ENCODE measurements at places on chromosomes 2 and 18. TPM values are rescaled to one million over a fixed set of nuclear protein-coding genes. Genes with fewer than 3 reads are reported as not detected.
A peak's percentile ranks its signal among the peaks of the same experiment; 100 is the strongest.

Gene TSPYL6
- total RNA-seq, result not detected

Gene COL3A1
- total RNA-seq, result 354 TPM

Gene CNTNAP5
- not detected for total RNA-seq

Gene VSNL1
- not detected for total RNA-seq

- DNase-seq, result no peak
These were observed 819 bp upstream of the SERPINE2 start for GRCh38 chr2:224039770-224040440.

DNA sequence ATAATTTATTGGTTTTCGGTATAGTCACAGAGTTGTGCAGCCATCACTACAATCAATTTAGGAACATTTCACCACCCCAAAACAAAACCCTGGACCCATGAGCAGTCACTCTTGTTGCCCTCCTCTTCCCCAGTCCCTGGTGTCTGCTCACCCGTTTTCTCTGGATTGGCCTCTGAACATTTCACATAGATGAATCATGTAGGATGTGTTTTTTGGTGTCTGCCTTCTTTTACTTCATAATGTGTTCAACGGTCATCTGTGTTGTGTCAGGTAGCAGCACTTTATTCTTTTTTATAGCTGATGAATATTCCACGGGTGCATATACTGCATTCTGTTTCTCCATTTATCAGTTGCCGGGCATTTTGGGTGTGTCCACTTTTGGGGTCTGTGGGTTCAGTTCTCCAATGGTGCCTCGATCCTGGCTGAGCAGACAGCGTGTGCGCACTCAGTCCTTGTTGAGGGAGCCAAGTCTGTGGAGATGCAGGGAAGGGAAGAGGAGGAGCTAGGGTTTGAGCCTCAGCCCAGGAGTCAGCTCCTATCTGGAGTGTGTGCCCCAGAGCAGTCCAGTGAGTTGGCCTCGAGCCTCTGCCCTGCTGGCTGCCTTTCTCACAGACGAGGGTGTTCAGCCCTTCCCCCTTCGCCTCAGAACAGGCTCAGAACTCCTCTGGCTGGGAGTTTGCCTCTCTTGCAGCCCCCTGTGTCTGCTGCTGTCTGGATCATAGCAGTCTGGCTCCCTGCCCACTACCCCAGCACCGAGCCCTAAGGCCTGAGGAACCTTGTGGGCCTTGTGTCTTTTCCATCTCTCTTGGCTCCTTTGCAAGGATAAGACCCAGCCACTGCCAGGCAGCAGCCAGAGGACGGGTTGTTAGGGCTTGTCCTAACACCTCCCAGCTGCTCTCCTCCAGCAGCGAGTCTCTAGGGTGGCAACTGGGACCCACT is 18.0 kb downstream of the C2orf74 start:
- peak; percentile 63 for DNase-seq

- no peak for DNase-seq
These were observed 30.0 kb downstream of the CTLA4 start for GRCh38 chr2:203897544-203897943.

- no peak for DNase-seq
These were observed 100.6 kb downstream of the BABAM2 start for GRCh38 chr2:27991146-27991545.

DNA sequence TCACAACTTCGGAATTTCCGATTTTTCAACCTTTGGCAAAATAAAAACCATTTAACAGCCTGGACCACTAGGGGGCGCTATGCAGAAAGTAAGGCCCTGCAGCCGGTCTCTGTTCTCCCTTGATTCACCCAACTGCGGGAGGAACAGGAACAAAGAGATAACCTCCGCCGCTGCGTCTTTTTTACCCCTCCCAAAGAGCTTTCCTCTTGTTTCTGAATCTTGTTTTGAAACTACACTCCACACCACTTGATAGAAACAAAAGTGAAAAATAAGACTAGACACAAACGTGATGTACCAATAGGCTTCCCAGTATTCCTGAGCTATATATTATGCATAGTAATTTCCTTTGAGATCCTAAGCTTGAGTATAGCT is 231.2 kb downstream of the MYO3B start:
- DNase-seq, result peak; percentile 42

GRCh38 chr2:216408426-216409290 is 3.6 kb upstream of the SMARCAL1 start:
- DNase-seq, result no peak

Data from HFFc6 (cell line).